ENCODE measurements at places on chromosomes 7 and 10. TPM values are rescaled to one million over a fixed set of nuclear protein-coding genes. Genes with fewer than 3 reads are reported as not detected.
A peak's percentile ranks its signal among the peaks of the same experiment; 100 is the strongest.

The WAPL gene
- total RNA-seq: 42.4 TPM

The GRID2IP gene
- 1.6 TPM for total RNA-seq

DNA sequence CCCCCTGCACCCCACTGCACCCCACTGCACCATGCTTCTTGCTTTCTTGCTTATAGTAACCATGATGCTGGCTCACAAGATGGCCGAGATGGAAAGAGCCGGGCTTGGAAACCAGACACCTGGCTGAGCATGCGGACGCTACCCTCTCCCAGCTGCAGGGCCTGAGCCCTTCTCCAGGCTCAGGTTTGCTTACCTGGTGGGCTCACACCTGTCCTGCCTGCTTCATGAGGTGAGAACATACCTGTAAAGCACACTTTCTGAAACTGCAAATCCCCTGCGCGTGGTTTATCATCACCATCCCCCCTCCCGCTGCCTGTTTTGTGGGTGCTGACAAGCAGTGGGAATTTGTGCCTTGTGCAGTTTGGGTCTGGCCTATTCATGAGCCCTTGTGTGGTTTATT lies 302.7 kb downstream of the GLRX3 start:
- no peak overlapping the region for H3K27ac ChIP-seq
- peak; percentile 51 for DNase-seq
- peaks cover 14% of the 10 kb centered on the region for H3K4me1 ChIP-seq
- H3K27me3 ChIP-seq: peaks cover 48% of the 10 kb centered on the region
- no peaks in the 10 kb centered on the region for H3K36me3 ChIP-seq

DNA sequence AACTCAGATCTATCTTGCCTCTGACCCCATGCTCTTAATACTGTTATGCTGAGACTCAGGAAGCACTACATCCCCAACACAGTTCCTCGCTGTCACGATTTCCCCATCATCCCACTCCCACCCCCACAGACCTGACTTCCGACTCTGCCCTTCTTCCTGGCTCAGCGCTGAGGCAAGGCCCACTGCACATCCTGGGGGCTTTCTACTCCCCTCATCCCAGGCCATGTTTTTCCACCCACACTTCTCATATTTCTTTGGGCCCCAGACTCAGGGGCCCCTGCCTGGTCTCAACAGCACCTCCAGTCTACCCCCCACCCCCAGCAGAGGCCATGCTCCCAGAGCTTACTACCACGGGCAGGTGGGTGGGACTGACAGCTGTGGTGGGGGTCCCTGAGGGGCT lies 7.7 kb upstream of the NDST2 start:
- H3K27ac ChIP-seq: no peak overlapping the region
- H3K4me1 ChIP-seq: peaks cover 15% of the 10 kb centered on the region
- no peaks in the 10 kb centered on the region for H3K27me3 ChIP-seq
- H3K36me3 ChIP-seq: peaks cover 9% of the 10 kb centered on the region
- no peak for DNase-seq
- no peak overlapping the region for H3K4me3 ChIP-seq

GRCh38 chr10:108836362-108836761 lies 1086.9 kb downstream of the XPNPEP1 start:
- H3K4me1 ChIP-seq: no peaks in the 10 kb centered on the region
- H3K4me3 ChIP-seq: no peak overlapping the region
- H3K27ac ChIP-seq: no peak overlapping the region
- no peaks in the 10 kb centered on the region for H3K36me3 ChIP-seq
